ENCODE measurements at places on chromosomes 13 and 19.

DNA sequence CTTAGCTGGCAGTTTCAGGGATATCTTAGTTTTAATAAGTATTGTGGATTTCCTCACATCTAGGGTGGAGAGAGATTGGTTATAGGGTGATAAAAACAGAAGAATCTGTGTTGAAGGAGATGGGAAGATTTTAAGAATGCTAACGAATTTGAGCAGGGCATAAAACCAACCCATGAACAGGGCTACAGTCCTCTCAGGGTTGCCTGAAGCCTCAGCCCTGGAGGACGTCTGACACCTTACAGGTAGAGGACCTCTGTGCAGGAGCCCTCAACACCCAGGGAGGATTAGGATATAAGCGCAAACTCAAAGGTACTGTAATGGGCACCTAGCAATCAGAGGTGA lies 461 bp upstream of the WASF3 start:
- DNase-seq, result no peak

DNA sequence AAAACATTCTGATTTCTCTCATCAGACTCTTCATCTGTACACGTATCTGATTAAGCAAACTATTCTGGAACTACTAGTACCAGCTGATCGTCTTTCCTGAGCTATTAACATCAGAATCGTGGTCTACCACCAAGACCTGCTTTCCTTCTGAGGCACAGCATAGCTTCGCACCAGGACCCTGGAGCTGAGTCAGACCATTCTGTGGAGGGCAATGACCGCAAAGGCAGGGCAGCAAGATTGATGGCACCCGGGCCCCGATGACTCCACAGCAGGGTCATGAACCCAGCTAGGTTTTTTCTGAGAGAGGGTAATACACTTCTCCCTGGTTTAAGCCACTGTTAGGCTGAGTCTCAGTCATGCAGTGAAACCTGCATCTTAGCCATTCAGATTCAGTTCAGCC lies 158.7 kb upstream of the GPR12 start:
- DNase-seq, result no peak

DNA sequence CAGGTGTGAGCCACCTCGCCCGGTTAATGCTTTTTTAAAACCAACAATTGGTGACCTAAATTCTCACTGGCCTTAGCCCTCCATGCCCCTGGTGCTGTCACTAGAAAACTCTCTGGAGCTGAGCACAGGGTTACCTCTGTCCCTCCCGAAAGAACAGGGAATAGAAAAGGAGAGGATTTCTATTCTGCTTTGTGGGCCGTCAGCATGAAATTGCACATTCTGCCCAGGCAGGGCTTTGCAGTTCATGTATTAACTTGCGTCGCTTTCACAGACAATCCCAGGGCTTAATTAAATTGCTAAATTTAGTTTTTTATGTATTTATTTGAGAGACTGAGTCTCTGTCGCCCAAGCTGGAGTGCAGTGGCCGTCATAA lies 583 bp upstream of the ZNF480 start:
- DNase-seq, result no peak

GRCh38 chr13:40928980-40929379 lies 90.1 kb downstream of the ELF1 start:
- DNase-seq, result no peak

GRCh38 chr13:35367586-35367985 lies 108.9 kb downstream of the MAB21L1 start:
- DNase-seq, result no peak

- DNase-seq, result no peak
Observed at GRCh38 chr19:36999313-36999712, 78.9 kb upstream of the ZNF420 start.

DNA sequence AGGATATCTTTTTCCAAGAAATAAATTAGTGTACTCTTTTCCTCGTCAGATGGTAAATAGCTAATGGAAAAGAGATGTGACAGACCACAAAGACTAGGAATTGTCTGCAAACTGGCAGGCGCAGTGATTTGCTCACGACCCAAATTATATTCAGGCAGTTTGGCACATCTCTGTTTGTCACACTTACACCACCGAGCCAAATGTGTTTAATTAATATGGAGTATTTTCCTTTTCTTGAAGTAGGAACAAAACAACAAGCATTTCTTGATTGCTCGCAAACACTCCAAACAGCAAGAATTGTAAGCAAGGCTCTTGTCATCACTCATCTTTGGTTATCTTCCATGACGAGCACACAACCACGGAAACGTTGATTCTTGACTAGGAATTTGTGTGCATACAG lies 884.2 kb downstream of the PCDH9 start:
- no peak for DNase-seq

DNA sequence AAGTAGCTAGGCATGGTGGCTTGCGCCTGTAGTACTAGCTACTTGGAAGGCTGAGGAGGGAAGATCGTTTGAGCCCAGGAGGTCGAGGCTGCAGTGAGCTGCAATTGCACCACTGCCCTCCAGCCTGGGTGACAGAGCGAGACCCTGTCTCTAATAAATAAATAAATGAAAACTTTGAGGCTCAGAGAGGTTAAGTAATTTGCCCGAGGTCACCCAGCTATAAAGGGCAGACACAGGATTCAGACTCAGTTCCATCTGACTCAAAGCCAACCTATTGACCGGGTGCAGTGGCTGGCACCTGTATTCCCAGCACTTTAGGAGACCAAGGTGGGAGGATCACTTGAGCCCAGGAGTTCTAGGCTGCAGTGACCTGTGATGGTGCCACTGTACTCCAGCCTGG lies 7.4 kb upstream of the OLFM2 start:
- no peak for DNase-seq
